NCI-H460 (cell line): ENCODE measurements at places on chromosomes 6 and 20.
A peak's percentile ranks its signal among the peaks of the same experiment; 100 is the strongest.

GRCh38 chr6:37354526-37355384 lies 972 bp downstream of the RNF8 start:
- DNase-seq, result no peak

DNA sequence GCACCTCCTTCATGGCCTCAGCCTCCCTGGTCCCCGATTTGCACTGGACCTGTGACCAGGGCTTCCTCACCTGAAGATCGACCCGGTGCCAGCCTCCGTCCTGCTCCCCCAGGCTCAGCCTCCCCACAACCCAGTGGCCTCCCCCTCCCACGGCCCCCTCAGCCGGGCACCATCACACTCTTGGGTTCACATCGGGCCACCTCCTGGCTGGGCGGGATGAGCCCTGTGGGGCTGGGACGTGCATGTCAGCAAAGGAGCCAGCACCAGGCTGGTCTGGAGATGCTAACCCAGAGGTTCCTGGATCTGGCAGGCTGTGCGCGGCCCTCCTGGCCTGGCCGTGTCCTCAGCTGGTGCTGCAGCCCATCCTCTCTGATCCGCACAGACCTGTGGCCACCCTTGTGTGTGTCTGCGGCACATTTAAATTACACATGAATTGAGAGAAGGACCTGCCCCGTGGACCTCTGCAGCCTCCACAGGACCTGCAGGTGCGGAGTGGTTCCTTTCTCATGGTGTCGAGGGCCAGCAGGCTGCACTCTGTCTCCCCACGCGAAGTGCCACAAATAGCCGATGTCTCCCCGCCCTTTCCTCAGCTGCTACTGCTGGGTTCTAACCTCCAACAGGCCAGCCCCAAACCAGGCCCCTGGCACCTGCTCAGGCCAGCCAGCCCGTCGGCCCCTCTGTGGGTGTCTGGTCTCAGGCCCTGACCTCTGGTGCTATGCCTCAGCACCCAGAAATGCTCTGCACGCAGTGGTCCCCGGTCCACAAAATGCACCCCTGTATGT lies 237.5 kb downstream of the ERMARD start:
- DNase-seq, result no peak

GRCh38 chr6:74447013-74447412 lies 751.0 kb downstream of the CD109 start:
- no peak for DNase-seq

- DNase-seq, result no peak
Measured at GRCh38 chr6:36301085-36301658, 31.3 kb downstream of the PNPLA1 start.

DNA sequence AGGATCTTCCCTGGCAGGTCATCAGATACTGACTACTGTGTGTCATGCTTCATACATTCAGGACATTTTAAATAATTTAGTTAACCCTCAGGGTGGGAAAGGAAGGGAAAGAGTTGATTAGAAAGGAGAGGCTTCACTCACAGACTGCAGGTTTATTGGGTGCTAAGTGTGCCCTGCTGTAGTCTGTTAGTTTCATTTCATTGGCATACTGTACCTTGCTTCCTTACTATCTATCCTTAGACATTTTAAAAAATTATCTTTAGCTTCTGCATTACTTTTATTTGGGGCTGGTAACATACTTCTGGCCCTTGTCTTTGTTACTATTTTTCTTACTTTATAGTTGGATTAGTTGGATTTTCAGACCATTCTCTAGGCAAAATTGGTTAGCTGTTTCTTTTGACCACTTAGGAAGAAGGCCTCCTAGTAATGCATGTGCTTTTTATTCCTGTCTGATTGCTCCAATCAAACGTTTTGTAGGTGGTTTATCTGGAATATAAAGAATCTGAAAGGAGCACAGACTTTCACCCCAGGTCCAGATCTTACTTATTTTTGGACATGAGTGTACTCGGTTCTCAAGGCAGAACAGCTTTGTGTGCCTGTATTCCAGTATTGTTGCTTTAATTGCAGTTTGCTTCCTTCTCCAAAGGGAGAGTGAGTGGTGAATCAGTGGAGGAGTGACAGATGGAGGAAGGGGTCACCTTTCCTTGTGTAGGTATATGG lies 82.7 kb upstream of the PRDM1 start:
- no peak for DNase-seq

- no peak for DNase-seq
Measured at GRCh38 chr20:39161900-39162299, 199.8 kb downstream of the DHX35 start.

DNA sequence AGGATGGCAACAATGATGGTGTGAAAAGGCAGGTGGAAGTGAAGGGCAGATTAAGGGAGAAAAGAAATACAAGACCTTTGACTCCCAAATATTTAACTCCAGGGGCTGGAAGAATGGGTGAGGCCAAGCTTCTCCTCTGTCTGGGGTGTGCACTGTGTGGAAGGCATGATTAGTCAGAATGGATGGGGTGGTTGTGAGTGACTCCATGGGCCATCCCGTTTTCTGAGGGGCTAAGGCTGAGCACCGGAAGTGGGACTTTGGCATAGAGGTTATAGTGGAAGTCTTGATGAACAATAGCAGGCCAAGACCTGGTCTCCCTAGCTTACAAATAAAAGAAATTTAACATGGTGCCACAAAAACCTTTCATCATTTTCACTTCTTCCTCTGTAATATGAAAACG lies 12.1 kb downstream of the E2F3 start:
- DNase-seq, result no peak

- no peak for DNase-seq
Measured at GRCh38 chr20:63135411-63135810, 80.5 kb downstream of the YTHDF1 start.

- DNase-seq, result no peak
Measured at GRCh38 chr6:88380618-88381288, 214.6 kb upstream of the CNR1 start.

GRCh38 chr20:44790638-44791393 lies 19.5 kb downstream of the RIMS4 start:
- no peak for DNase-seq

DNA sequence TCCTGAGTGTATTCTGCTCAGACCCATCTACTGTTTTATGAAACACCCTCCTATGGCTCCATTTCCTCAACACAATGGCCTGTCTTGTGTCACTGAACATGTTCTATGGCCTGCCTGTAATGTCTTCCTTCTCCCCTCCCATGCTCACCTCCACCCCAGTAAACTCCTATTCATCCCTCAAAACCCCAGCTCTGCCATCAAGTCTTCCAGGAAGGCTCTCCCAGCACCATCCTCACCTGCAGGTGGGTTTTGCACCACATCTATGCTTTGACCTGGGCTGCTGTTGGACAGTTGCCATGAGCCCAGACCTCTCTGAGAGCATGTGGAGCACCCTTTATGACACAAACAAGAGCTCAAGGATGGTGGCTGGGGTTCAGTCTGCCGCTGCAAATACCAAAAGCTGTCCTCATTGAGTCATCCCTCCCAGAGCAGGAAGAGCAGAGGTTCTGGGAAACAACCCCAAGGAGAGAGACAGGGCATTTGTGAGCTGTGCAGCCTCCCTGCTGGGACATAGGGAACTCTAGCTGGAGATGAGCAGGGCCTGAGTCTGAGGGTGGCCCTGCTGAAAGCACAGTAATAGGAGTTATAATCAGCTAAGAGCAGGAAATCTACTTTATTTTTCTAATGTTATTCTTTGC lies 93.8 kb upstream of the CD93 start:
- no peak for DNase-seq

GRCh38 chr6:52641388-52641787 lies 29.5 kb upstream of the TMEM14A start:
- DNase-seq, result no peak

DNA sequence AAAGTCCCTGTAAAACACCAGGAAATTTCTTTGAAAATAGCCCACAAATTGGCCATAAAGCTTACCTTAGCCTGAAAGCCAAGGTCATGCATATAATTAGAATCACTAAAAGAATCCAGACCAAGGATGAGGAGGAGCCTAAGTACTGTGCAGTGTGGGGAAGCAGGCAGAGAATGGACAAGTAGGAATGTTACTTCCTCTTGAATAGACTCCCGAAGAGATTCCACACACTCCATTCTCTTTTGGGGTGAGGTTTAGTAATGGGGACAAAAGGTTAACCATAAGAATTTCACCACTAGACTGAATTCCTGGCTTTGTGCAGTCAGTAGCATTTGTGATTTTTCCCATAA lies 27.5 kb upstream of the MARCKS start:
- no peak for DNase-seq

DNA sequence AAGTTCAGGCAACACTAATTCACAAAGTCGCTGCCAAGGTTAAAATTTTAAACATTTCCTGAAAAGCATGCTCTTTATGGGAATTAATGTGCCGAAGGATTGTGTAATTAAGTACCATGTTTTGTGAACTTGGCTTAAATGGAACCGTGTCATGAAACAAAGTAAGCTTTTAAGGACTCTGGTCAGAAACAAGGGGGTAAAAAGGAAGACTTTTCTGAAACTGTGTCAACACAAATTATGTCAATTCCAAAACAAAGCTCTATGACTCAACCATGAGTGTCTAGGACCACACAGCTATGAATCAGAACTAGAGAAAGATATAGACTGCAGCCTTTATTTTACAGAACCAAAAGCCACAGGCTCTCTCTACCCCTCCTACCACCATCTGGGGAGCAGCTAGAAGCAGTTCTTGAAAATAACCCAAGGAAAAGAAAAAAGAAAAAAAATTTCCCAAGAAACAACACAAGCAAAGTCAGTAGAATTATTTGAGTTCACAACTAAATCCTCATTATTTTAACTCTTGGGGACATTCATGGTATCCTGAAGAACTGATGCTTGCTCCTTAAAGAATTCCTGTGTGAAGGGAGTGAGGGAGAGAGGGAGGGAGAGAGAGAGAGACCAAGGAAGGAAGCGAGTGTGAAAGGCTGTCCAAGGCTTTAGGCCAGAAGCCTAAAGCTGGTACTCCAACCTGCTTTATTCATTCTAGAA lies 81.9 kb downstream of the ZMYND8 start:
- peak; percentile 44 for DNase-seq

DNA sequence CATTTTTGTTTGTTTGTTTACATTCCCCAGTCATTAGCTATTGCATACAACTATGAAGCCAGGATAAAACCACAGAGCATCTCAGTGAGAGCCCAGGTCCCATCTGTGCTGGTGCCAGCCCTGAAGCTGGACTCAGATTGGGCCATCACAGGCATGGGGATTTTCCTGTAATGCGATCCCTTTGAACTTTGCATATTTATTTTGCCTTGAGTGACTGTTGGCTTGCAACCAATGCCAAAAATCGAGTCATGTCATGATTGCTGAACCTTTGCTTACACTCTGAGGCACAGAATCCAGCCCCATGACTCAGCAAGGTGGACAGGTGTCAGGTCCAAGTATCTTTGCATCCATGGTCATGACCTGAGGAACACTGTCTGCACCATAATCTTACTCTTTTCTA lies 46.2 kb upstream of the GGTLC1 start:
- DNase-seq, result no peak
